NCI-H526 treated with DMSO at 0.1 percent for 48 hours (cell line): ENCODE measurements at places on chromosomes 6 and 20.
A peak's percentile ranks its signal among the peaks of the same experiment; 100 is the strongest.

- DNase-seq, result no peak
These were observed 369 bp upstream of the NSFL1C start for GRCh38 chr20:1467082-1467354.

DNA sequence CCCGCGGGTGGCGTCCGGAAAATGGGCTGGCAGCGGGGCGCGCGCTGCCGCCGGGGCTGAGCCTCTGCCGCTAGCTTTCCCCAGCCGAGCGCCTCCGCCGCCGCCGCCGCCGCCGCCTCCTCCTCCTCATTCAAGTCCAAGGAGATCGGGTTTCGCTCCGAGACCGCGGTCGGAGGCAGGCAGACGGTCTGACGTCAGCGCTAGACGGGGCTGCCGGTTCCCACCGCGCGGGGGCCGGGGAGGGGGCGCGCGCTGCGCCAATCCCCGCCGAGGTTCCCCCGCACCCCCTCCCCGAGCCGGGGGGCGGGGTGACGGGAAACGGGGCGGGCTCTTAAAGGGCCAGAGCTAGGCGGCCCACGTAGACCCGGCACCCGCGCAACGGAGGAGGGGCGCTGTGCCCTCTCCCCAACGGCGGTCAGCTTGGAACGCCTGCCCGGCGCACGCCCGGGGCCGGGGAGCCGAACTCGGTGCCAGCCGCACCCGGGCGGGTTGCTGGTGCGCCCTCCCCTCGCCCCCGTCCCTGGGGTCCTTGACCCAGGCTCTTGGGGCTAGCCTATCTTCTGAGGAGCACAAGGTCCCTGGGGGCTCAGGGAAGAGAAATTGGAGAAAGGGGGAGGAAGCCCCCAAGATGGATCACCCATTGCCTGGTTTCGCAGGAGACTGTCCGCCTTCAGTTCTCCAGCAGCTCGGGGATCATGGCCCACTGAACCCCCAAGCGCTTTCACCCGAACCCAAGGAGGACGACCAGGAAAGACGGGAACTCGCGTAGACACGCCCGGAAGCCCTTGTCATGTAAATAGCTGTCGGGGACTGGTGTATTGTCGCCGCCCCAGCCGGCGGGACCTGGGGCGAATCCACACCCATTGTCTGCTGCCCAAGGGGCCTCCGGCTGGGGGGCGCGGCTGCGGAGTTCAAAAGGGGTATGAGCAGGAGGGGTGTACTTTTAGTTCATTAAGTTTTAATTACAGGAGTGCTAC lies at the start of gene PMEPA1:
PMEPA1 (minus strand) TSS at position 193 of the 977 bp plus-strand sequence. CDS start 433 bp downstream, outside the sequence.
- DNase-seq, result peak; percentile 87

DNA sequence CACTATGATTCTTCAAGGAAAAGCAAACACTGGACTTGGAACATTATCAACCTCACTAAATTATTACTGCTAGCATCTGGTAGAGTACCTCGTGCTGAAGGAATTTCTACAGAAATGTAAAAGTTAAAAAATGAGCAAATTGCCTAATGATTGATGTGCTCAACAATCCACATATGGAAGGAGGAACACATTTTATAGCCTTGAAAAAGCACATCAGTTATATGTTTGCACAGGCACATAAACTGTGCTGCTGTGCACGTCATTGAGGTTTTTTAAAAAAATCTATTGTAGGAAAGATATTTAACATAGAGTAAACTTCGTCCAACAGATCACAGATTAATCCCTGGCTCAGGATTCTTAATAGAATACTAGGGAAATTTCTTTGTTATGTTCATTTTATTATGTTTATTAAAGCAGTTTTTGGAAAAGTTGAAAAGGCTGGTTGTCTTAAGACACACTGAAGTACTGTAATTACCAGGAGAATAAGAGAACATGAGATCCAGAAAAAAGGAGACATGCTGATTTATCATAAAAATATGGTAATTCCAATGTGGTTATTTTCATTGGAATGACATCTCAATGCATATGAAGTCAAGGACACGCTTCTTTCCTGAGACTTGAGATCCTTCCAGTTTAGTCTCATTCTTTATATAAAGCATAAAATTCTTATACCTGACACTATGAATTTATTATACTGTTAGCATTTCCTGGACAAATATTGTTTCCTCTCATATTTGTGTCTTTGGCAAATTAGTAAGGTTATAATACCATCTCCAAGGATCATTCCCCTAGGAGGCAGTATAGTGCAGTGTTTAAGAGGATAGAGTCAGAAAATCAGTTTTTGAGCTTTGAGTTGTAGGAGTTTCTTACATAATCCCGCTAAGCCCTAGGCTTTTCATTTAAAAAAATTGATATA lies 511.1 kb downstream of the TENT5A start:
- DNase-seq, result peak; percentile 31

- no peak for DNase-seq
These were observed 3.5 kb downstream of the FOXO3 start for GRCh38 chr6:108564178-108564577.

- peak; percentile 81 for DNase-seq
These were observed 43.4 kb upstream of the FABP7 start for GRCh38 chr6:122736163-122736562.

DNA sequence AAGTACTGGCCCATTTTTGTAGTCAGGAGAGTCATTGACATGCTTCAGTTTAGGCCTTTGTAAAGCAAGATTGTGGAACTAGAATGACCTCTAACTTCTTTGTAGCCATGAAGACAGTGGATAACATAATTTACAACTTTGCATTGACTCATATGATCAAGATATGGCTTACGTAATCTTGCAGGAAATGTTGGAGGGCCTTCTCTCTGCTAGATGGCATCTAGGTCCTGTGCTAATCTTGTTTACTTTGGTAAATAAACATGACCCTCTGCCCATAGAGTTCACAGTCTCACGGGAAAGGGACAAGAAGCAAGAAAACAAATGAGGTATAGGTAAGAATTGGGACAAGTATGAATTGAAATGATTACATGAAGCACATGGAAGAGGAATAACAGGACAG lies 355.2 kb upstream of the ARID1B start:
- DNase-seq, result no peak

GRCh38 chr6:158175111-158175510 lies 7.0 kb downstream of the GTF2H5 start:
- DNase-seq, result no peak

DNA sequence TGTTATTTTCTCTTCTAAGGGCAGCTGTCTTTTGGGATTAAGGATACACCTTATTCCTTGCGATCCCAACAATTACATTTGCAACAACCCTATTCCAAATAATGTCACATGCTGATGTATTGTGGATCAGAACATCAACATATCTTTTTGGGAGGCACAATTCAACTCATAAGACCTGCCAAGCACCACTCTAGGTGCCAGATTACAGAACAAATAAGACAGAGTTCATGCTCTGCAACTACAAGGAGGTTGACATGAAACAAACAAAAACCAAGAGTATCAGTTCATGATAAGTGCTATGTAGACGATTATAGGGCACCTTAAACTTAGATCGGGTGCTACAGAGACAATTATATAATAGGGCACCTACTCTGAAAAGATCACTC lies 203.2 kb upstream of the SGK1 start:
- no peak for DNase-seq

- DNase-seq, result no peak
These were observed 187.4 kb upstream of the RREB1 start for GRCh38 chr6:6920114-6920986.

DNA sequence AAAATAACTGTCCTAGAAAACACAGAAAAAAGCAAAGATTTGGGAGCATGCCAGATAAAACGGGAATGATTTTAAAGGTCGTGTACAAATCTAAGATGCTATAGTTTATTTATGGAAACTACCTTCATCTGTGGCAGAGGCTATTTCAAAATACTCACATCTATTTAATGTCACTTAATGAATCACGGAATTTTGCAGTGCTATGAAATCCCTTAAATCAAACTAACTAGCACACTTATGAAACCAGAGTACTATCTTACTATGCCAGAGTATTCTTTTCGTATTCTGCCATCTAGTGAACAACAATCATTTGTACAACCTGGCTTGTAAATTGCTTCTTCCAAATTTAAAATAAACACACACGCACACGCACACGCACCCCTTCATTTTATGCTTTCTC lies 77.9 kb upstream of the BMP5 start:
- DNase-seq, result peak; percentile 13

- no peak for DNase-seq
These were observed 99.2 kb downstream of the MYO6 start for GRCh38 chr6:75848274-75848673.

GRCh38 chr6:2771079-2771478 lies 5.9 kb downstream of the WRNIP1 start:
- DNase-seq, result no peak

DNA sequence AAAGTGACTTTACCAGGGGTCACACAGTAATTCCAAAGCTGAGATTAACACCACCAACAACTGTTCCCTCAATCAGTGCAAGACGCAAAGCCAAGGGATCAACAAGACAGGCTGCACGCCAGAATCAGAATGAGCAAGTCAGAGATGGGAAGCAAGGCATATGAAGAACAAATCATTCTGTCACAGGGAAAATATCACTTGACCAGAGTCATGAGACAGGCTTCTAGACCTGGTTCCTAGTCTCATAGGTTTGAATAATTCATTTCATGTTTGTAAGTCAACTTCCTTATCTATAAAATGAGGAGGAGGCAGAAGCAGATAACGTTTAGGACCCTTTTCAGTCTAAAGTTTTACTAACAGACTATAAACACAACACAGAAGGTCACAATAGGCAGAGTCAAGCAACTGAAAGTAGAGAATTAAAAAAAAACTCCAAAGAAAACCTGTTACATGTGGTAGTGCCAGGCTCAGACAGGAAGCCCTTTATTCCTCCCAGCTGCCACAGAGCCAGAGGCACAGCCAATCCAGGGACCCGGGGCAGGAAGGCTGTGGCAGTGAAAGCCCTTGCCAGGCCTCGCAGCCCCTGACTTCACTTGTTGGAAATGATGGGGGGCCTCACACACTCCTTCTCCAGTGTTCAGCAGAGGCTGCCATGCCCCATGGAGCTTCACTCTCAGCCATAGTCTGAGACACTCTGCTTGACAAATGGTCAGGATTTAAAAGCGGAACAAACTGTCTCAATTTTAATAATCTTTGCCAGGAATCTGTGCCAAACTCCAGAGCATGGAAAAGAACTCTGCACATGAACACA lies 29.2 kb upstream of the DST start:
- DNase-seq, result no peak

DNA sequence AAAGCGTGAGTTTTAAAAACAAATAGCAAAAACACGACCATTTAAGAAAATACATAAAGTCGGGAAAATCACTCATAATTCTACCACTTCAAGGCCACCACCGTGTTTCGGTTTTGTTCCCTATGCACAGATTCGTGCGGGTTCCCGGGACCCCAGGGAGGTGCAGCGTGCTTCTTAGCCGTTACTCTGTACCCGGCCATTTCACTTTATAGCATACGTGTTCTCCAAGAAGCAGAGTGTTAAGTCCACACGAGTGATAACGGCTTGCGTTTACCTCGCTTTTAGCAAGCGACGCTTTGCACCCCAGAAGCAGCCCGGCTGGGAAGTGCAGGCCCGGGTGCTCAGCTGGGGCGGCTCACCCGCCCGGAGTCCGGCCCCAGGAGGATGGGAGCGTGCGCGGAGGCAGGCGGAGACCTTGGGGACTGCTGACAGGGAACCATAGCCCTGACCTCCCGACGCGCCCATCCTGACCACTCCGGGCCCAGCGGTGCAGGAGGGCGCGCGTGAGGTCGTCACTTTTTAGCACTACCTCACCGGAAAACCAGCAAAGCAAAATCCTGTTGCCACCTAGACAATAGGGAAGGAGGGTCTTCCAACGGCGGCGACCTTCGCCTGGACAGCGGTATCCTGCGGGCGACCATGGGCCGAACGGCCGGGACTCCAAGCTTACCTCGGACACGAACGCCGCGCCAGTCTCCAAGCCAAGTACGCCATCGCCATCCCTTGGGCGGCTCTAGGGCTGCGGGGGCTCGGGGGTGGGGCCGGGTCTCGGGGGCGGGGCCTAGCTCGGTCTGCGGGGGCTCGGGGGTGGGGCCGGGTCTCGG lies at the start of gene ECI2:
ECI2 (minus strand) TSS at position 735 of the 824 bp plus-strand sequence; CDS start at position 720, 15 bp downstream.
- DNase-seq, result peak; percentile 80

GRCh38 chr20:62444286-62444685 lies 16.9 kb upstream of the RBBP8NL start:
- DNase-seq, result no peak

- no peak for DNase-seq
These were observed 88.5 kb downstream of the BCAS1 start for GRCh38 chr20:53981752-53982437.

GRCh38 chr6:150622941-150623874 lies 23.5 kb downstream of the PLEKHG1 start:
- DNase-seq, result peak; percentile 39

DNA sequence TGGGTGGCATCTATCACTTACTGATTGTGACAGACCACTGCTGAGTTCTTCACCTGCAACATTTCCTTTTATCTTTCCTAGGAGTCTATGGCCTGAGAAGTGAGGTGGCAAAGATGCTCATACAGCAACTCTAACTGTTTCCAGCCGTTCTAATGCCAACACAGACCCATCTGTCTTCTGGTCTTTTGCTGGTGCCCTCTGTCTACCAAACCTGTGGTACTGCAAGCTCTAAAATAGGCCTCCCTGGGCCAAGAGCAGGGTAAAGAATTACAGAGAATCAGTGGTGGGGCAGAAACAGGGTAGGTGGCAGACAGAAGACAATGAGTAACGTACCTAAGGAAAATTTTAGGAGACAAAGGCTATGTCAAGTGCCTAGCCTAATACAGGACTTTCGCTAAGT lies 611.0 kb upstream of the FLRT3 start:
- DNase-seq, result no peak

DNA sequence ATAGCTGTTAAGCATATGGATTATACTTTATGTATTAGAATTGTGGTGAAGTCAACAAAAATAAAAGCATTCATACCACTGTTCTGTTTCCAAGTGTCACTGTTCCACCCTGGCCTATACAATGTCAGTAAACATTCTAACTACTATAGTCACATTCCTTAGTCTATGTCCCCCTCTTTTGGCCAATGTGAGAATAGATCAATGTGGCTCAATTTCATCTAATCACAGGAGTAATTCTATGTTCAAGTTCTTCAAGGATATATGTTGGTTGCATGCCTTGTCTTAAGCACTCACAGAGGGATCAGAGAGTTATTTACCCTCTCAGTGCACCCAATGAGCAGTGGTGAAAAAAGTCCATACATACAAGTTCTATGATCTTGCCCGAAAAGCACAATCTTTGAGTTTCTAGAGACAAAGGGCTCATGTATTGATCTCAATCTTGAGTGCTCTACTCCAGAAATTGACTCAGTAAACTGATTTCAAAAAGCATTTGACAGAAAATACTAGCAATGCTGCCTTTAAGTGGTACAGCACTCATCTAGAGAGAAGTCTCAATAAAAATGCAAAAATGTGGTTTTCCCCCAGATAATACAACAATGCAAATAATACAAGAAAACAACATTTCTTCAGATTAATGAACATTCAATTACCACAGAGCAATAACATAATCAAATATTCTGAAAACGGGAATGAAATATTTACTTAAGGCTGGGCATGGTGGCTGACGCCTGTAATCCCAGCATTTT lies 16.5 kb downstream of the SMLR1 start:
- no peak for DNase-seq

GRCh38 chr6:50862176-50862575 lies 43.5 kb downstream of the TFAP2B start:
- DNase-seq, result no peak
